Suprapubic skin (tissue), 4 donors: ENCODE measurements at places on chromosomes 6 and 20.

GRCh38 chr6:90429713-90430112, 133.1 kb upstream of the BACH2 start:
- no peak for DNase-seq
- no peak overlapping the region for H3K4me3 ChIP-seq
- no peak overlapping the region for H3K27ac ChIP-seq

GRCh38 chr20:22080985-22081384, 375.5 kb downstream of the PAX1 start:
- H3K27ac ChIP-seq: no peak overlapping the region
- H3K36me3 ChIP-seq: no peaks in the 10 kb centered on the region
- H3K4me3 ChIP-seq: no peak overlapping the region
- no peak for DNase-seq

DNA sequence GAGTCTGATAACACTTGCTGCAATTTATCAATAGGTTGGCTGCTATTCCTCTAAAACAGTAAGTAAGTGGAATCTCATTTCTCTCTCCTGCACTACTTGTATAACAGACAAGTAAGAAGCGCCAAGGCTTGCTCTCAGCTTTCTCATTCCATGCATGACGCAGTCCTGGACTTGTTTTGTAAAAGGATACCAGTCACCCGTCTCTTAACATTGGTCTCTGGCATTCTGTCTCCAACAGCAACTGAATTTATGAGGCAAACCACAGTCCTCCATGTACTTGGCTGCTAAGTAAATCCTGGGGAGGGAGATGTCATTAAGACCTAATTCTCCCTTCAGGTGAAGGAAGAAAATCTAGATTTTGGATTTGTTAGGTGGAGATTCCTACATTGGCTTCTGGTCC, 115.4 kb downstream of the OPN5 start:
- DNase-seq: no peak
- H3K27me3 ChIP-seq: no peaks in the 10 kb centered on the region
- H3K4me3 ChIP-seq: no peak overlapping the region

- H3K4me3 ChIP-seq: no peak overlapping the region
- peaks cover 45% of the 10 kb centered on the region for H3K4me1 ChIP-seq
- no peak for DNase-seq
- no peaks in the 10 kb centered on the region for H3K36me3 ChIP-seq
- peak overlapping the region; percentile 57 for H3K27ac ChIP-seq
Measured at GRCh38 chr20:41649489-41649888, 31.3 kb upstream of the CHD6 start.

- no peak for DNase-seq
- no peak overlapping the region for H3K27ac ChIP-seq
- H3K27me3 ChIP-seq: no peaks in the 10 kb centered on the region
- no peak overlapping the region for H3K4me3 ChIP-seq
Measured at GRCh38 chr6:11486486-11486885, 51.1 kb upstream of the TMEM170B start.

DNA sequence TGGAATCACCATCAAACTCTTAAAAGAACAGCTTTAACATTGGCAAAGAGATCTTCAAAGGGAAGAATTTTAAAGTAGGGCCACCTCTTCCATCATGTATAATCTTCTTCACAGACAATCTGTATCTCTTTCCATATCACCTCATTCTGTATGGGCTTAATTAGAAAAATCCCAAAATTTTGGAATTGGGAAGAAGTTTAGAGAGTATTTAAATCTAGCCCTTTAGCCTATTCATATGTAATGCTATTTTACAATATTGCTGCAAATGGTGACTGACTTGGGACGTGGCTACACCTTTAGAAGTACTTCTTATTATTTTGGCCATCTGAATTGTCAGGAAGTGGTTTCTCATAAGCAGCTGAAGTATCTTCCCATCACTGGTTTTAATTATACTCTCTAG, 474.3 kb downstream of the RFPL4B start:
- no peaks in the 10 kb centered on the region for H3K27me3 ChIP-seq
- DNase-seq: no peak
- H3K27ac ChIP-seq: no peak overlapping the region
- H3K4me1 ChIP-seq: no peaks in the 10 kb centered on the region

DNA sequence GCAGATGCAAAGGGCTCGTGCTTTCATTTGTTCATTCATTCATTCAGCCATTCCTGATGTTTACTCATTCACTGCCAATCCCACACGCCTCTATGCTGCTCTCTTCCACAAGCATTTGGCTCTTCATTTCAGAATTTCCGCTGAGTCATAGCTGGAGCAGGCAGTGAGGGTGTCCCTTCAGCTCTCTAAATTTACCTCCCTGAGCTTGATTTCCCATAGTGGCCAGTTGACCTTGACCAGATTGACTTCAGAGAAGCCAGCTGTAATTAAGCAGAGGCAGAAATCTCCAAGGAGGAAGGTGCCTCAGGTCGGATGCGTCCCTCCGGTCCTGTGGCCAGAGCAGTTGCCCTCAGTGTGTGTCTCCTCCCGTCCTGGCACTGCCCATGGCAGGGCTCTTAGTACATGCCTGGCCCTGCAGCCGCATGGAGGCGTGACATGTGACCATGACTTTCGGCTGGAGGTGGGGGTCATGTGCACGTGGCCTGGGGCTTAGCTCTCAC, 267.2 kb upstream of the ECI2 start:
- DNase-seq: no peak
- H3K4me3 ChIP-seq: no peak overlapping the region
- H3K4me1 ChIP-seq: peaks cover 31% of the 10 kb centered on the region

DNA sequence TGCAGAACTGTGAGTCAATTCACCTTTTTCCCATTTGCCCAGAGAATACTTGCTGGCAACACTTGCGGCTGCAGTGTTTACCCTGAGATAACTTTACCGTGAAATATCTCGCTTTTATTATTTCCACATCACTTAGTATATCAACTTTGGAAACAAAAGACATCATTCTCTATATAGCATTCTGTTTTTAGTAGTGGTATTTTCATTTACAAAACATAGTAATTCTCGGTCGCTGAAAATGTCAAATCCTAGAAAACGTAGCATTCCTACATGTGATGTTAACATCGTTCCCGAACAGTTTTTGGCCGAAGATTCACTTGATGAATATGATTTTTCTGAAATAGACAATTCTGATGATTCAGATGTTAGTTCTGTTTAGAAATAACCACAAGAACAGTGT, 52.0 kb downstream of the NHLRC1 start:
- no peak for DNase-seq
- H3K27me3 ChIP-seq: no peaks in the 10 kb centered on the region
- H3K4me3 ChIP-seq: no peak overlapping the region
- no peaks in the 10 kb centered on the region for H3K4me1 ChIP-seq
- no peak overlapping the region for H3K27ac ChIP-seq

DNA sequence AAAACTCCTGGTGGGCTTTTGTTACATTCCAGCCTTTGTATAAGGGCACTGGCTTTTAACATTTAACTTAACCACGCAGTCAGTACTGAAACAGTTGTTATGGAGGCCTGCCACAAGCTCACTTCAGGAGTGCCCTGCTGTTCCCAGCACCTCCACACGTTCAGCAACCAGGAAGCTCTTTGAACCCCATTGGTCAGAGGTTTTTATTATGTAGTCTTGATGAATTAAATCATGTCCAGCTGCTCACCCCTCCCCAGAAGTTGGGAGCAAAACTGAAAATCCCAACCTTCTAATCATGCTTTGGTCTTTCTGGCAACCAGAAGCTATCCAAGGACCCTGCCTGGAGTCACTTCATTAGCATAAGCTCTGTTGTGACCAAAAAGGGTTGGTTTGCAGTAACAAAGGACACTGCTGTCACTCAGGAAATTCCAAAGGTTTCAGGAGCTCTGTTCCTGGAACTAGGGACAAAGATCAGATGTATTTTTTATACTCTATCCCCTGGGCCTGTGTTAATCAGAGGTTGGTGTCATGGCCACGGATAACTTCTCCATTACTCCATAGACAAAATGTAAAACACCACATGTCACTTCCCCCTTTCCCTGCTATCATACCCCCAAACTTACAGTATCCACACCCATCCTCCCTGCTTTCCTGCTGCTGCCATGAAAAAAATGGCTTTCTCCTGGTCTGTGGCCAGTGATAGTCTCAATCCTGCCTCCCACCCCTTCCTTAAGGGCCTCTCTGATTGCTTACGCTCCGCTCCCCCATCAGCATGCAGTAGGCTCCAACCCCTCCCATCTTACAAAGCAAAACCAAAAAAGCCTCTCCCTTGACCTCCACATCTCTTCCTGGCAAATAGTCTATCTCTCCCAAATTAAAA, 3.1 kb downstream of the ARMC12 start:
- H3K4me1 ChIP-seq: peaks cover 24% of the 10 kb centered on the region
- no peaks in the 10 kb centered on the region for H3K27me3 ChIP-seq
- H3K27ac ChIP-seq: no peak overlapping the region
- no peaks in the 10 kb centered on the region for H3K36me3 ChIP-seq

- no peak for DNase-seq
- peaks cover 37% of the 10 kb centered on the region for H3K36me3 ChIP-seq
- H3K27me3 ChIP-seq: no peaks in the 10 kb centered on the region
- H3K4me1 ChIP-seq: peaks cover 9% of the 10 kb centered on the region
- H3K4me3 ChIP-seq: no peak overlapping the region
Measured at GRCh38 chr20:44973053-44973452, 6.7 kb downstream of the STK4 start.
